Islet precursor cell (in vitro differentiated cells): ENCODE measurements at places on chromosomes 1 and 21.

DNA sequence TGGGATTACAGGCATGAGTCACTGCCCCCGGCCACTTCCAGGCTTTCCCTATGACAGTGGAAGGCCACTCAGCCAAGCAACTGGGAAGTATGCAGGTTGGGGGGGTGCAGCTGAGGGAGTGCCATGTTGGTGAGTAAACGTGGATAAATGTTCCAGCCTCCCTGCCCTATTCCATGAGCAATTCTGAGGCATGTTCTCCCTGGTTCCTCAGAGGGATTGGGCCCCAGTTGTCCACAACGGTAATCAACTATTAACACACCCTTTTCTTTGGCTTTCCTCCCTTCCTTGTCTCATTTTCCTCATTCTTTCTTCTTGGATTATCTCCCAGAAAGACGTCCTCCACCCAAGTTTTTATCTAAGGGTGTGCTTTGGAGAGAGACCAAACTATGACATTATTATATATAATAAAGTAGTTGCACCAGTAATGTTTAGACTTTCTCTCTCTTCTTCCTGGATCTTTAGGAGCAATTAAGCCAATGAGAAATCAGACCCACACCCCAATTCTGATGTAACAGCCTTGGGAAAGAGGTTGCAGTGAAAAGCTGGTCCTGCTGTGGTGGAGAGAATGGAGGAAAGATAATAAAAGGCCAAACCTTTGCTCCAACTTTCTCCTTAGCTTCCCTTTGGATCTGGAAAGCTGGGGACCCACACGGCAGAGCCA lies 6.8 kb upstream of the SLAMF9 start:
- DNase-seq = peak; percentile 50

GRCh38 chr1:159315381-159315780 lies 13.2 kb downstream of the FCER1A start:
- no peak for DNase-seq

- DNase-seq = peak; percentile 15
Measured at GRCh38 chr21:34280959-34281358, 82.8 kb upstream of the KCNE2 start.

- peak; percentile 62 for DNase-seq
Measured at GRCh38 chr1:212514782-212515181, 82.1 kb downstream of the NENF start.

DNA sequence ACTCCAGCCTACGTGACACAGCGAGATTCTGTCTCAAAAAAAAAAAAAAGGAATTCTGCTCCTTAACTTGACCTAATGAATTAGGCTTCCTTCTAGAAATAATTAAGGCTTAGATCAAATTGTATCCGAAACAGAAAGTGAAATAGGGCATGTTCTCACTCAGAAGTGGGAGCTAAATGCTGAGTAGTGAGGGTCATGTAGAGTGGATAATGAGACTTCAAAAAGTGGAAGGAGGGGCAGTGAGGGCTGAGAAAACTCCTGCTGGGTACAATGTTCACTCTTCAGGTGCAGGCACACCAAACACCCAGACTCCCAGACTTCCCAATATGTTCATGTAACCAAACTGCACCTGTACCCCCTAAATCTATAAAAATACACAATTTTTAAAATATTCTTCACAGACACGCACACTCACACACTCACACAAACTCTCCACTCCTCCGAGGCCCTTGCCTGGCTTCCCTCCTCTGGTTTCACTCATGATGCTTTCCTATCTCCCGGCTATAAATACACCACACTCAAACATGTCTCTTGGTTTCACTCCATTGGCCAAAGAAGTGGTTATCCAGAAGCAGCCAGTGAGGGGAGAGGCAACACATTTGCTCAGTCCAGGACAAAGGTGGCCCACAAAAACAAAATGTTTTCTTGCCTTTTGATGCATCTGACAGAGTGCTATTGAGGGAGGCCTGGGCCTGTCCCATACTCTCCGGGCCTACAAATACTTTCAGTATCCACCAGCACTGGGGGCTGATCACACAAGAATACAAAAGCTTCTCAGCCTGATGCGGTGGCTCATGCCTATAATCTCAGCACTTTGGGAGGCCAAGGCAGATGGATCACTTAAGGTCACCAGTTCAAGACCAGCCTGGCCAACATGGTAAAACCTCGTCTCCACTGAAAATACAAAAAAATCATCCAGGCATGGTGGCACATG lies 249.2 kb downstream of the TOMM20 start:
- no peak for DNase-seq

GRCh38 chr1:223189903-223190724 lies 47.1 kb upstream of the TLR5 start:
- peak; percentile 43 for DNase-seq

DNA sequence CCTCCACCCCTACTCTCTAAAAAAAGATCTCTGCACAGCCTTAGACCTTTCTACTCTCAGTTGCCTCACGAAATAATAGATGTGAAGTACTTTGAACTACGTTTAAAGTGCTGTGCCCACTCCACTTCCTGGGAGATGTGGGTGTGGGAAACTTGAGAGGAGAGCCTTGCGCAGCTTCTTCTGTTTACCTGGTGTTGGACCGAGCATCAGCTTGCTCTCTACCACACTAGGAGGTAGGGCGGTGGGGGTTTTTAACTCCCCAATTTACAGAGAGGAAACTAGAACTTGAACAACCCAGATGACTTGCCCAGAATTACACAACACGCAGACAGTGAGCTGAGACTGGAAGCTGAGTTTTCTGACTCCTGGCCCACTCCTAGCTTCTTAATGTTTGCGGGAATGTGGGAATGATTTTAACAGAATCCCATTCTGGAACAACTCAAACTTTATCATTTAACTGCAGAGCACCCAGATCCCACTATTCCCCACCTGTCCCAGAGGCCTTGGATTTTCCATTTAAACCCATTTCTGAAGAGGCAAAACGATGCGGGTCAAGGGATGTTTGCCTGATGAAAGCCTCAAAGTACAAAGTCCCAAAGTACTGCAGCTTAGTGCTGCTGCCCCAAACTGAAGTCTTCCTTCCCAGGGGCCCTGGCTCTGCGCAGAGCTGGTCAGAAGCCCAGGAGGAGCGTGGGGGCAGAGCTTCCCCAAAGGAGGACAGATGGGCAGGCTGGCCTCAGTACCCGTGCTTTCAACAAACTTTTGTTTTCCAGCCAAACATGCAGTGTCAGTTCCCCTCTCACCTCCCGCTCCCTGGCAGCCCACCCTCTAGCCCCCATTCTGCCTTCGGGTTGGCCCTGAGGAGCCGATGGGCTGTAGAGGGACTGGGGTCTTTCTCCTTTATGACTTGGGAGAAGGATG lies 19.0 kb downstream of the BTG2 start:
- no peak for DNase-seq

GRCh38 chr1:80064524-80064923 lies 1058.0 kb upstream of the ADGRL4 start:
- no peak for DNase-seq

DNA sequence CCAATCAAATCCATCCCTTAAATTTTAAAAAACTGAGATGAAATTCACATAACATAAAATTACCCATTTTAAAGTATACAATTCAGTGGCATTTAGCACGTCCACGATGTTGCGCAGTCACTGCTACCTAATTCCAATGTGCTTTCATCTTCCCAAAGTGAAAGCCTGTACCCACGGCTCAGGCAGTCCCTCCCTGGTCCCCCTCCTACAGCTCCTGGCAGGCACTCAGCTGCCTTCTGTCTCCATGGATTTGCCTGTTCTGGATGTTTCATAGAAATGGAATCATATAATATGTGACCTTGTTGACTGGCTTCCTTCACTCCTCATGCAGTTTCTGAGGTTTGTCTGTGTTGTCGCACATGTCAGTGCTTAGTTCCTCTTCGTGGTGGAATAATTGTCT lies 386.3 kb downstream of the CAMTA1 start:
- DNase-seq = no peak

DNA sequence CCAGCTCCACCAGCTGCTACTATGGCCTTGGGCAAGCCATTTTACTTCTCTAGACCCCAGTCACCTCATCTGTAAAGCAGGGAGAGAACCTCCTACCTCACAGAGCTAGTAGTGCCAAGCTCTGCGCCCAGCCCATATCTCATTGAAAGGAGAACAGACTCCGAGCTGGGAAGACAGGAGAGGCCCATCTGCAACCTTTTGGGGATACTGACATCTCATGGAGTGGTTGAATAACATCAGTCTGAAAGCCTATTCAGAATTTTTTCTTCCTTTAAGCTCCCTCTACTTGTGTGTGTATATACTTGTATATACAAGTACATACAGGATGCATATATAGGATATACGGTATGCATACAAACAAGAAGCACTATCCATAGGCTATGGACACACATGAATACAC lies 279.5 kb upstream of the POU3F1 start:
- no peak for DNase-seq

- DNase-seq = no peak
Measured at GRCh38 chr21:33496345-33496744, 4.8 kb upstream of the DNAJC28 start.

DNA sequence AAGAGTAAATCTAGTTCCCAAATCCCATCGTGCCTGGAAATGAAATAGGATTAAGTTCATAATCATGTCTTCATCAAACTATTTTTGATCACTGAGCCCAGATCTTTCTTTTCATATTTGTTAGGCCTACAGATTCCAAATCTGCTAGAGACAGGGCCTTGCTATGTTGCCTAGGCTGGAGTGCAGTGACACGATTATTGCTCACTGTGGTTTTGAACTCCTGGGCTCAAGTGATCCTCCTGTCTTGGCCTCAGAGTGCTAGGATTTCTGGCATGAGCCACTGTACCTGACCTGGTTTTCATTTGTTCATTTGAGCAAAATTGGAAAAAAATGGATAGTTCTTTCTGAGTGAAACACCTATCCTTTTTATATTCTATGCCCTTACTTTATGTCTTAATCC lies 28.0 kb upstream of the DIPK1A start:
- no peak for DNase-seq

DNA sequence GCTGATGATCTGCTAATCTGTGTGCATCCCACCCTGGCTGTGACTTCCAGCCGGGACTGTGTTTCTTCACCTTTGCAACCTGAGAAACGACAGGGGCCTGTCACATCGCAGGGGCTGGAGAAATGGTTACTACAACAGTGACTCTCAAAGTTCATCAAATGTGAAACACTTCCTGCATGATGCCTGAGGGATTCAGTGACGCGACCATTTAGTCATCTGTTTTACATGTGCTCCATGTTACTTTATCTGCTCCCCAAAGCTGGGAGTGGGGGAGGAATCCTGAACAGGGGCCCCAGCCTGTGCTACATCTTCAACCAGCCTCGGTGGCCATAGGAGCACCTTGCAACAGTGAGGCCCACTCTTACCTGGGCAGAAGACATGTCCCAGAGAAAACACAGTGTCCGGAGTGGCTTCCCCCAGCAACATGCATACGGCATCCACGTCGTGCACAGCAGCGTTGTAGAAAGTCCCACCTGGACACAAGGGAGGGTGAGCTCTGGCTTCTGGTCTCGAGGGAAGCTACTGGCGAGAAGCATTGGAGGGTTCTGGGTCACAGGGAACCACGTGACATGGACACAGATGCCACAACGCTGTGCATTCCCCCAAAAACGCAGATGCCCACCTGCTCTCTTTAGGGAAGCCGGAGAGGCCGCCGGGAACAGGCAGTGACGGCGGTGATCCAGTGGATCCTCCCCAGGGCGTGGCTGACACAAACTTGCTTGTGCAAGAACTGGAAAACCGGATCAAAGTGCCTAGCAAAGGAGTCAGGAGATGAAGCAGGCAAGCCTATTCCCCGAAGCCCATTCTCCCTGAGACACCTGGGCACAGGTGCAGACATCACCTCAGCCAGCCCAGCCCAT lies 9.6 kb upstream of the CCDC27 start:
- no peak for DNase-seq

DNA sequence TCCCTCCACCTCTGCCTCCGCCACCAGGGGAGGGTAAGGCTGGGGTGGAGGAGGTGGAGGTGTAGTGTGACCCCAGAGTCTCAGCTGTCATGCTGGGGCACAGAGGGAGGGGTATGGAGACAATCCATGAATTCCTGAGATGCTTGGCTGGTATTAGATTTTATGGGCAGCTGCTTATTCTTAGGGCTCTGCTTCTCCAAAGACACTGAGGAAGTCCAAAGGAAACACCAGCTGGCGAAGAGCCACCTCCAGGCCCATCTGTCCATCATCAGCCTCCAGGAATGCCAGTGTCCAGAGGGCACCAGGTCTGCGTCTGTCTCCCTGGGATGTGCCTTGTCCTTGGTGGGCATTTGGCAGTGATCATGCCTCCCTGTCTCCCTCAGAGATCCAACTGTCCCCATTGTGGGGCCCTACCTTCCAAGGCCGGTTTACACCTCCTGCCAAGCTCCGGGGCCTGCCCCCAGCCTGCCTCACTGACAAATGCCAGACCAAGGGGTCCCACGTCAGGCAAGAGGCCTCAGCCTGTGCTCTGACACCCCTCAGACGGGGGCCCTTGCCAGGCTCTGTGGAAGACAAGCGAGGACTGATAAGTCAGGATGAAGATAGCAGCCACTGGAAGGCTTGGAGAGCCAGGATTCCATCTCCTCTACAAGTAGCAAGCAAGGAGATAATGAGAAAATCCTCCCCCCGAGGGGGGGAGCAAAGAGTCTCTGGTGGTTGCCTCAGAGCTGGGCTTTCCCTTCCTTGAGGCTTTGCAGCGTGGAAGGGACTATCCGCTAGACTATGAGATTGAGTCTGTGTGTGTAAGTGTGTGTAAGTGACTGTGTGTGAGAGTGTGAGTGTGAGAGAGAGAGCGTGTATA lies 1.6 kb downstream of the TNNI1 start:
- peak; percentile 54 for DNase-seq

DNA sequence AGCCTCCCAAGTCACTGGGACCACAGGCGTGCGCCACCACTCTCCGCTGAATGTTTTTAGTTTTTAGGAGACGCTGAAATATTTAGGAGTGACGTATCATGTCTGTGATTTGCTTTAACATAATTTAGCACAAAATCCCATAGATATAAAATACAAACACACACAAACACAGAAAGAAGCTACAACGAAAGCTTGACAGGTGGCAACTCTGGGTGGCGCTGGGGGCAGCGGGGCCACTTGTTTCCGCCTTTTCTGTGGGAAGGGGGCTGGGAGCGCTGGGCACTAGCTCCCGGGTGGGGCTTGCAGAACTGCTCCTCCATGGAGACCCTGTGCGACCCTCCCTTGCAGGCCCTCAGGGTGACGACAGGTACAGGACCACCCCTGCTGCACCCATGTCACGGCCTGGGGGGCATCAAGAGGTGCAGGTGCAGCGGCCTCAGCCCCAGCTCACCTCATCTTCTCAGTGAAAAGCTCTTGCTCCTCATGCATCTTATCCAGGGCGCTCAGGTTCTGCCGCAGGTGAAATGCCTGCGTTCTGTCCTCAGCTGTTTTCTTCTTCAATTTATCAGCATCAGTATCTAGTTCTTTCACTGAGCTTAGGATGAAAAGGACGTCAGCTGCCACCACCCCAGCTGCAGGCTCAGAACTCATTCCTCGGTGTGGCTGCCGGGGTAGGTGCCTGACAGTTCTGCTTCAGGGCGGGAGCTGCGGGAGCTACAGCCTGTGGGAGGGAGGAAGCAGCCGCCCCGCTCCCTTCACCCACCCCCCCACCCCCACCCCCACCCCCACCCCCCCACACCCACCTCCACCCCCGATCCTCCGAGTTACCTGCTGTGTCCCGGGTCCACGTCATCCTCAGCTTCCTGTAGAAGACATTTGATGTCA lies 15.3 kb downstream of the CFAP74 start:
- no peak for DNase-seq

- DNase-seq = no peak
Measured at GRCh38 chr1:192766009-192766625, 42.7 kb upstream of the RGS2 start.
